Activated CD4-positive, alpha-beta T cell treated with anti-CD3 and anti-CD28 coated beads for 4 hours (primary cell): ENCODE measurements at places on chromosomes 5 and 9.

DNA sequence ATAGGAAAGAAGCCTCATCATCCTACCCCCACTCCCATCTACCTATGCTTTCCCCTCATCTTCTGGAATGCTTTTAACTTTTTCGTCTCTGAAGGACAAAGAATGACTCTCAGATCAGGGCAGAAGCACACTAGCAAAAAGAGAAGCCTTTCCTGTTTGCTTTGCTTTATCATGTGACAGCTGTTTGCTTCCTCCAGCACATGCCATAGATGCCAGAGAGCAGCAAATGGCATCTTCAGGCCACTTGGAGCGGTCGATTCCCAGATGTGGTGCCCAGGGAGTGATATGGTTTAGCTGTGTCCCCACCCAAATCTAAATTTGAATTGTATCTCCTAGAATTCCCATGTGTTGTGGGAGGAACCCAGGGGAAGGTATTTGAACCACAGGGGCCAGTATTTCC, 294.8 kb downstream of the GADD45G start:
- DNase-seq: no peak

DNA sequence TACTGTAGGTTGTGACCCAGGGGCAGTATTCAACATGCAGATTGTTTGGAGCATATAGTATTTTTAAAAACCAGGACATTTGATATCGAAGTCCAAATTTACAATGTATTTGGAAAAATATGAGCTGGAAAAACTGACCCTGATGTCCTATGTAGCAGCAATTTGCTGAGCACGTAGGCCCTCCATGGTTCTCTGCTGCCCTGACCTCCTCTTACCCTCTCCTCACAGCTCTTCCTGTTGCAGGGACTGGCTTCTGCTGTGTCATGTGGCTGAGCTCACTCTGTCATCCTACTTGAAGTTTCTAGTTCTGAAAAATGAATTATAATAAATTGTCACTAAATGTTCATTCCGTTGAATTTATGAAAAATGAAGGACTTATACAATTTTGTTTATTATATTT, 4.1 kb upstream of the ASPN start:
- DNase-seq: no peak

DNA sequence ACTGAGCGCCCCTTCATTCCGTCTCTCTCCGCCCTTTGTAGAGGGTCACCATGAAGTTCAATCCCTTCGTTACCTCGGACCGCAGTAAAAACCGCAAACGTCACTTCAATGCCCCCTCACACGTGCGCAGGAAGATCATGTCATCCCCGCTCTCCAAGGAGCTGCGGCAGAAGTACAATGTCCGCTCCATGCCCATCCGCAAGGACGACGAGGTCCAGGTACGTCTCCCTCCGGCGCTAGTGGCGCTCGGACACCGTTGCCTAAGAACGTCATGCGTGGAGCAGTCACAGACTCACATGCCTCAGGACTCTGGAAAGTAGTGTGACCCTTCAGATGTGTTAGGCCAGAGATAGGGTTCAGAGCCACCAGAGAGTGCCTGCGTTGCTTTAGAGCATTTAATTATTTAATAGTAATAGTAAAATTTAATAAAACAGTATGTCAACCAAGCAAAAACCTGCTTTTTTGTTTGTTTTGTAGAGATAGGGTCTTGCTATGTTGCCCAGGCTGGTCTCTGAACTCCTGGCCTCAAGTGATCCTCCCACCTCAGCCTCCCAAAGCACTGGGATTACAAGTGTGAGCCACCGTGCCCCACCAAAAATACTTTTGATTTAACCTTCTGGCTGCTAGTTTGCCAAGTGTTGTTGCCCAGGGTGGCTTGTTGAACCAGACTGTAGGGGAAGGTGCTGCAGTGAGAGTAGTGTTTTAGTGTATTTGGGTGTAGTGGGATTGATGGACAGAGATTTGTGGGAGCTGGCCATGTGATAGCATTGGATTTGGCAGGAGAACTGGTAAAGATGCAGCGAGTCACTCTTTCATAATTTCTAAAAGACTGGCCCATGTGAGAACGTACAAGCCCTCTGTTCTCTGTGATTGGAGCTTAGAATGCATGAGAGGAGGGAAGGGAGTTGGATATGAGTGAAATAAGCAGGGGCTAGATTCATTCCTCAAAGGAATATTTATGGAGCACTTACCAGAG, 888 bp downstream of the RPL26L1 start:
- no peak for DNase-seq

- no peak for DNase-seq
These were observed 10.8 kb upstream of the STOM start for GRCh38 chr9:121380846-121381245.

DNA sequence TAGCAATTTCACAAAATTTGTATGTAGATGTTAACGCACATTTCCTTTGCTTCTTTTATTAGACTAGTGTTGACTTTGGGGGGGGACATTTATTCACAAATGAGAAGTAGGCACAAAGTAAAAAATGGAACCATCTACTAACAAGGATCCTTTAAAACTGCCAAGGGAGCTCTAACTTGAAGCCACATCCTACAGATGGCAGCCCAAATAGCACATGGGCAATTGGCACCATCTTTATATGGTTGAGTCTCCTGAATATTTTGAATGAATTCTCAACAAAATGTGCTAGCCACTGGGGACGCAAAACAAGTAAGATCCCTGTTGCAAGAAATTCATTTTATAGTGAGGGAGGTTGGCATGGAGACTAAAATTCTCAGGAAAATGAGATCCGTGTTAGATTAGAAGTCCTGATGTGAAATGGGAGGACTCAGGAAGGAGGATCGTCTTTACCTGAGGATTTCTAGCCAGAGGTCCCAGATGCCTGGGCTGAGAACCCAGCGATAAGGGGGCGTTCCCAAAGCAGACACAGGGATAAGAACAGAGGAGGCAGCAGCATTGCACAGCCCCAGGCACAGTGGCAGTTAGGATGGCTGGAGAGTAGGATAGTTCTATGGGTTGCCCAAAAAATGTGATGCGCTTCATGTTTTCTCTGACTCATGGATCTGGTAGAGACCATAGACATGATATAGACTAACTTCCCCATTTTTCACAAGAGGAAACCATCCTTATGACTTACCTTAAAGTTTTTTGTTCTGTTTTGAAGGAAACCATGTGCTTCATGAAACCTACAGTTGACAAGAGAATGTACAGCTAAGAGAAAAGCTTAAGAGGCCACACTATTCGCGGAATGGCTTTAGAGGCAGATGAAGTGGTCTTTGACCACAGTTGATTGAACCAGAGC, 37.4 kb downstream of the C9orf152 start:
- no peak for DNase-seq

DNA sequence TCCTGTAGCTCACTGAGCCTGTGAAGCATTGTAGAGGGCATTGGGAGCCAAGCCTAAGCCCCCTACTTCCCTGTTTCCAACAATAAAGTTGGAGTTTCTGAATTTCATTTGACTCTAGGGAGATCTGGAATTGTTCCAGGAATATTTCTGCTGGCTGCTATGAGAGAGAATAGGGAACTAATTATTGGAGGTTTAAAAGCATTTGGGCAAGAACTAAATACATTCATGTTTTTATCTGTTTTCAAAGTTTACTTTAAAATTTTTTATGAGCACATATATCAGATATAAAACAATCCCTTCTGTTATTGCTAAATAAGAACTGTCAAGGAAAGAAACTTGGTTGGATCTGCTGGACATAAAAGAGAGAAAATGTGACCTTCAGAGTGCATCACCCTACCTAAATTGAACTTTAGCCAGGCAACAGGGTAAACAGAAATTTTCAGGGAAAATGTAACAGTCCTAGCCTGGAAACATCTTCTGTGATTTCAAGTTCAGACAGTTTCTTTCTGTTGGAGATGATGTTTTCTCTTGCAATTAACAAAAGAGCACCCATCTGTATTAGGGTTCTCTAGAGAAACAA, 19.3 kb upstream of the LECT2 start:
- no peak for DNase-seq

- no peak for DNase-seq
These were observed 32.9 kb upstream of the STX17 start for GRCh38 chr9:99873531-99873930.

DNA sequence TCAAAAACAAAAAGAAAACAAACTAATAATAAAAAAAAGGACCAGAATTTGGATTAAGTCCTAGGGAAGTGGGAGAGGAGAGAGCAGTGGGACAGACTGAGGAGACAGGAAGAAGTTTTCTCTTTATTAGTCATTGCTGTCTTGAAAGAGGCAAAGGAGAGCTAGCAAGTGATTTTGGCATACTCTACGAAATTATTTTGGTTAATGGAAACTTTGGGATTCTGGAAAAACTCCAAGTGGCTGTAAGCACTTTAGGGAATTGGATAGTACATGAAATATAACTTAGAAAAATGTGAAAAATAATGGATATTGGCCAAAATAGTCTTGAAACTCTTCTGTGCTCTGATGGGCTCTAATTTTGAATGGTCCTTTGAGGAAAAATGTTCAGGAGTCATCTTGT, 1641.8 kb upstream of the WWC1 start:
- no peak for DNase-seq

DNA sequence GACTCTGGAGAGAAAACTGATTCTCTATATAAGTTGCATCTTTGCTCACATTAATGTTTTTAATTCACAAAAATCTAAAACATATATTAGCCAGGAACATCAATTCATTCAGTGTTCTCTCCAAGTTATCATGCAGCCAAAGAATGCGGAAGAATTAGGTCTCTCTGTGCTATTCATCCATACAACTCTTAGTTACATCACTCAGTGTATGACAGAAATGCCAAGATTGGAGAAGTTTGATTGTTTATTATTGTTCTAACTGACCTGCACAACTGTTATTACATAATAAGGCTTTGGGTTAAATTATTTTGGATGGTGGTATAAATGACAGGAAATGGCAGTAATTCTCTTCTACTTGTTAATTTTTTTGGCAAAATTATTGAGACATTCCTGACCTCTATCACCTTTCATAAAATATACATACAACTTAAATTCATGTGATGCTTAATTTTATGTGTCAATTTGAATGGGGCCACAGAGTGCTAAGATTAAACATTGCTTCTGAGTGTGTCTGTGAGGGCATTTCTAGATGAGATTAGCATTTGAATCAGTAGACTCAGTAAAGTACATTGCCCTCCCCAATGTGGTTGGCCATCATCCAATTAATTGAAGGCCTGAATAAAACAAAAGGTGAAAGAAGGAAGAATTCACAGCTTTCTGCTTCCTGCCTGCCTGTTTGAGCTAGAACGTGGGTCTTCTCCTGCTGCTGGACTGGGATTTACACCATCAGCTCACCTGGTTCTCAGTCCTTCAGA, 70.2 kb downstream of the NR2F1-AS1 start:
- no peak for DNase-seq

- no peak for DNase-seq
These were observed 143.9 kb upstream of the LHFPL2 start for GRCh38 chr5:78792345-78793055.

DNA sequence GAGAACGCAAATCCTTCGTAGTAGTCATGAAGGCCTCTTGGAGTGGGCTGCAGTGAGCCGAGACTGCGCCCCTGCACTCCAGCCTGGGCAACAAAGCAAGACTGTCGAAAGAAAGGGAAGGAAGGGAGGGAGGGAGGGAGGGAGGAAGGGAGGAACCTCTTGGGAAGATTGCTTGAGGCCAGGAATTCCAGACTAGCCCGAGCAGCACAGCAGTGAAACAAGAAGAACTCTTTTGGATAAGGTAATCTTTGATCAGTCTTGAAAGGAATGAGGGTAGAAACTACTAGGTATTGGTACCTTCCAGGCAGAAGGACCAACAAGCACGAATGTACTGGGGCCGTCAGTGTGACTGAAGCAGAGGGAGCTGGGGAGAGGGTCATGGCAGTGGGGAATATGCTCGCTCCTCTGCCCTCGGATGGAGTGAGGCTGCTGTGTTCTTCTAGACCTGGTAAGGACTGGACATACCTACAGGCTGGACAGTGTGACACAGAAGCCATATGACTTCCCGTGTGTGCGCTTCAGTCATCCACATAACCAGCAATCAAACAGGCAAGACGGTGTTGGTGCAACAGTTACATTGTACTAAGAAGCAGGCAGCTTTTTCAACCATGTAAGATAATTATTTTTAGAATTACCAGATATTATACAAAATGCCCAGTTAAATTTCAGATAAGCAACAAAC, 45.2 kb downstream of the P4HA2 start:
- DNase-seq: no peak

GRCh38 chr5:126462239-126463014, 39.2 kb downstream of the GRAMD2B start:
- DNase-seq: no peak

DNA sequence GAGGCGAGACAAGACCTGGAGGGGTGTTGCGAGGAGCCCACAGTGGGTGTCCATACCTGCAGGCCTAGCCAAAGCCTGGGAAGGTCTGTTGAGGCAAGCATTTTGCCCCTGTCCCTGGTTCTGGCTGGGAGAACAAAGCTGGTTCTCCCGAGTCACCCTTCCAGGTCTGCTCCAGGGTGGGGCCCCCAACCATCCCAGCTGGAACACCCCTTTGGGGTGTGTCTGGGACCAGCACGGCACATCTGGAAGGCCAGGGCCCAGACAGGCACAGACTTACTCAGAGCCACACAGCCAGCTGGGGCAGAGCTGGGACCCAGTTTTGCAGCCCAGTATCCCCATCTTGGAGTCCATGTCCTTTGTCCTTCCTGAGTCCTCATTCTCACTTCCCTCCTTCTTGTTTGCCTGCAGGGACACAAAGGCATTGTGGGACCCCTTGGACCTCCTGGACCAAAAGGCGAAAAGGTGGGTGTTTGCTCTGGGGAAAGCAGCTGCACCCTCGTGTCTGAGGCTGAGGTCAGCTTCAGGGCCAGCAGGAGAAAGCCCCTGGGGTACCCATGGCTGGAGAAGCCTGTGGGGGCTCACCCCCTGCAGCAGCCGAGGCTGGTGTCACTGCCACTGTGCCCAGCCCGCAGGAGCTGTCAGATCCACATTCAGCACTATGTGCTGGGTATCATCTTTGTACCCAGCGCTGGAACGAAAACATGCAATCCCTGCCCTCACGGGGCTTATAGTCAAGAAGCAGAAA, 38.4 kb upstream of the ORM1 start:
- DNase-seq: no peak

- no peak for DNase-seq
These were observed 12.6 kb downstream of the QSOX2 start for GRCh38 chr9:136232969-136233368.
